ENCODE measurements at places on chromosomes 6 and 20.

DNA sequence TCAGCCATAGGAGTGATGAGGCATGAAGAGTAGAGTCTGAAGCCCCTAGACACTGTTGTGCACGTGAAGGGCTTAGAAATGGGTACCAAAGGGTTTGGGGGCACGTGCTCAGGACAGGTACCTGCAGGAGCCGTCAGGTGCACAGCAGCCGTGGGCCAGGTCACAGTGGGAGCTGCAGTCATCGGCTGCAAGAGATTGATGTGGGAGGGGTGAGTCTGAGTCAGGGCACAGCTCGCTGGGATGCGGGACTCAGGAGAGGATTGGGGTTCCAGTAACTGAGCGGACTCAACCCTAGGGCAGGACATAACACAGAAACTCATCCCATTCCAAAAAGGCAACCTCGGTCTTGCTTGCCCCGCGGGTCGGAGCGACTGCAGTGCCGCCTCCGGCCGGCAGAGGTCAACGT, 1.1 kb downstream of the DLK2 start:
- DNase-seq, result peak; percentile 31

- DNase-seq, result no peak
Measured at GRCh38 chr6:170473301-170473717, 79.8 kb downstream of the PSMB1 start.

DNA sequence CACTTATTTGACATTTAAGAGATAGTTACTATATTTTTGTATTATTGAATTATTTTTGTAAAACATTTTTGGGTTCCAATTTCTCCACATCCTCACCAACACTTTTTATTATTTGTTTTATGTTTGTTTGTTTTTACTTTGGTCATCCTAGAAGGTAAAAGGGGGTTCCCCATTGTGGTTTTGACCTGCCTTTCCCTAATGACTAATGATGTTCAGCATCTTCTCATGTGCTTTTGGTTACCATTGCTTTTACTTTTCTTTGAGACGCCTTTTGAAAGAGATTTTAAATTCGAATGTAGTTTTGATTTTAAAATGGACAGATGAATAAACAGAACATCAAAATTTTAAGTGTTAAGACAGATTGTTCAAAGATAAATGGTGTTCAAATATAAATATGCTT, 46.9 kb downstream of the AK9 start:
- DNase-seq, result no peak

GRCh38 chr20:48723308-48724264, 104.2 kb downstream of the PREX1 start:
- DNase-seq, result no peak

DNA sequence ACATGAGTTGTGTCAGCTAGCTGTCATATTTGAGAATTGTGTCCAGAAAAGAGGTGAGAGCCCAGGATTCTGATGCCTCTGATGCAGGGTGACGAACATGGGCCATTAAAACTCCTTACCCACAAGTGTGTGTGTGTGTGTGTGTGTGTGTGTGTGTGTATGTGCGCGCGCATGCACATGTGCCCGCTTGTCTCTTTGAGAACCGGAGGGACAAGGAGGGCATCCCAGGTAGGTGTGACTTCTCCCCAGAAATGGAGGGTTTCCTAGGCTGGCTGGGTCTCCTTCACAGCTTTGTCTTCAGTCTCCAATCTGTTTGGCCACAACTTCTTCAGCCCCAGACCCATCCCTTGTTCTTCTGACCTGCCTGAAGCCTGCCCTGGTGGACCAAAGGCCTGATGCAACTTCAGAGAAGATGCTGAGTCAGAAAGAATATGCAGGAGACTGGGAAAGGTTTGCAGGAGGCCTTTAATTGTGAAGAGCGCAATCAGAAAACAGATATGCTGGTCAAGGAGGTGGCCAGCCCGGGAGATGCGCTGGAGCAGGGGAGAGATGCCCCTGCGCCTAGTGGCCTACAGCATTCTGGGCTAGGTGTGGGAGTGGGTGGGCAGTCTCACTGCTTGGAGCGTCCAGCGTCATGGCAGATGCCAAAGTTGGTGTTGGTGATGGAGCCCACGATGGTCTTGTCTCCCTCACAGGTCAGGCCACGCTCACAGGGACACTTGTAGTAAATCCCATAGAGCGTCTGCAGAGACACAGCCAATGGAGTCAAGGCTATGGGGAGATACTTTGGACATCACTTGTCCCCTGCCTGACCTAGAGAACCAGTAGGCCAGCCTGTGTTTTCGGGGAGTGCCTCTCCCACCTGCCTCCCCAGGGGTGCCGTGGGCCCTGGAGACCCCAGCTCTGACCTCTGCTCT, 2.3 kb downstream of the CLPS start:
- DNase-seq, result no peak

DNA sequence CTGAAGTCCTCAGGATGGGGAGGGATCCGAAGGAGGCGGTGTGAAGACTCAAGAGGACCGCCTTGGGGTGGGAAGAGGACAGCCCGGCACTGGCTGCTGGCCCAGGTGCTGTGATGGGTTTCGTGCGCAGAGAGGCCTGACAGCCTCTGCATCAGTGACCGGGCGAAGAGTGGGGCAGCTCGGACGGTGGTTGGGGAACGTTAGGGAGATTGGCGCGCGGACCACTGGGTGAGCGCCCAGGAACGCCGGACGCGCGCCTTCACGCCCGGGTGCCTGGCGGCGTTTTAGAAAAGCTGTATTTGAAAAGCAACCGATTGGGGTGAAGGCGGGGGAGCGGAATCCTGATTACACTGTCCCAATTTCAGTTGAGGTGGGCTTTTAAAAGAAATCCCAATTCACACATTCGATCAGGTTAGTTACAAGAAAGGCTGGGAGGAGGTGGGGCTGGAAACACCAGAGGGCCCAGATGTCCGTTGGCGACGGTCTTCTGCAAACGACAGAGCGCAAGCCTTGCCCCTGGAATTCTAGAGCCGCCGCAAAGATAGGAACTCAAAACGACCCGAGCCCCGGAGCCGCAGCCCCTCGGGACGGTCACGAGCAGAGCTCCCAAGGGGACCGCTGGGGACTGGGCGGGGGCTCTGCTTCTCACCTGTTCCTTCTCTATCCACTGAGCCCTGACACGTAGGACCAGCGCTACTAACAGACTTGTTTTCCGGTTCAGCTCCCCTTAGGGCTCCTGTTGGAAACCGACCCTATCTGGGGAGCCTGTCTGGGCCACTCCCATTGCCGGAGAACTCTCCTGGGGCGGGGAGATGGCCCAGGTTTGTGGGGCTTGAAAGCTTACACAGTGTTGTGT, 8.5 kb upstream of the TRIM40 start:
- no peak for DNase-seq

DNA sequence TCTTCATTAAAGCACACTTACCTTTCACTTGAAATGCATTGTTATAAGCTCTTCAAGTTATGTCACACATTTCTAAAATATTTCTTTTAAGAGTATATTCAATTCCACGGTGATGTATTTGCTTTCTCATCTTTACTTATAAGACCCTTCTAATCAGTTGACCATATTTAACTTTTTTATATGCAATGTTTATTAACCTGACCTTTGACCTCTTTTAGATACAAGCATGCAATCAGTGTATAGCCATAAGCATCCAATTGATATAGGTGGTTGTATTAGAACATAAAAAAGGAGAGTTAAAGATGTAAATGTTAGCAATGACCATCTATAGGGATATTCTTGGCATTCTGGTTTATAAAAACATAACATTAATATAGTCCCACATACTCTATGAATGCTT, 9.2 kb downstream of the USP49 start:
- DNase-seq, result no peak

- DNase-seq, result no peak
Measured at GRCh38 chr6:103672169-103672568, 1187.5 kb downstream of the HACE1 start.

DNA sequence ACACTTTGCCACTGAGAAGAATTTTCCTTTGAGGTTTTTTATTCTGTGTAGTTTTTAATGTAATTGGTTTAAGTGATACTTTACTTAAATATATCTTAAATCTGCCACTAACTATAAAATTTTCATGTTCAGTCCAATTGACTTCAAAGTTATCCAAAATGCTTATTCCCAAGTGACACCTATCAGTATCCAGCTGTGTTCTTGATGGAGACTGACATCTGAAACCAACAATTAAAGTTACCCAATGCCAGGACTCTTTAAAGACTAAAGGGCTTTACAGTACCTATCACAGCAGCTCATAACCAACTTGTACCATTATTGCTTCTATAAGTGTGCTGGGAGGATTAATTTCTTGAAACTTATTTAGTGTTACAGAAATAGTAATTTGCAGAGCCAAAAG, 13.8 kb upstream of the EYA4 start:
- DNase-seq, result no peak

DNA sequence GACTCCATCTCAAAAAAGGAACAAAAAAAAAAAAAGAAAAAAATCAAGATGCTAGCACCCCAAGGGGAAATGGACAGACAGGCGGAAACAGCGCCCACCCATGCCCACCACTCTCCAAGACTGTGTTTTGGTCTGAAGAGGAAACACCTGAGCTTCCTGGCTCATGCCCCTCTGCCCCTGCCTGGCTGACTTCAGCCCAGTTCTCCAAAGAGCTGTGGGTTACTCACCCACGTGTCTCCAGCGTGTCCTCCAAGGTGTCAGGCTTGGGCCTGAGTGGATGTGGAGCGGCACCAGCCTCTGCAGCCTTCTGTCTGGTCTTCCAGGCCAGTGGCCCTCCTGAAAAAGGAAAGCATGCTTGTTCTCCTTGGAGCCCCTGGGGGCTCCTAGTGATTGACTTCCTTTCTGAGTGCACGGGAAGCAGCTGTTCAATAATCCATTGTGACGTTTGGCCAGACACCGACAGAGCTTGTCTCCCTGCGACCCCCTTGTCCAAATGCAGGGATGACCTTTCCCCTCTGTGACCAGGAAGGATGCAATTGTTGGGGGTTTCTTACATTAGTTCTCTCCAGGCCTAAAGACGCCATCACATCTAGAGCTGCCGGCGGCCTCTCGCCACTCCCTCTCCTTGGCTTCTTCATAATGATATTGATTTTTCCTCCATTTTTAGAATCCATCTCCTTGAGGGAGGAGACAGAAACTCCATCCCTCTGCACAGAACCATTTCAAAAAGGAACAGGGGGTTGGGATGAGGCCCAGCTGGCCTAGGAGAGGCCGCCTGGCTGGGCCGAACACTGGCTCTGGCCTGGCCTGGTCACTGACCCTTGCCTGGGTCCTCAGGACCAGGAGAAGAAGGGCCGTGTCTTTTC, 58.4 kb downstream of the ADNP start:
- DNase-seq, result no peak

DNA sequence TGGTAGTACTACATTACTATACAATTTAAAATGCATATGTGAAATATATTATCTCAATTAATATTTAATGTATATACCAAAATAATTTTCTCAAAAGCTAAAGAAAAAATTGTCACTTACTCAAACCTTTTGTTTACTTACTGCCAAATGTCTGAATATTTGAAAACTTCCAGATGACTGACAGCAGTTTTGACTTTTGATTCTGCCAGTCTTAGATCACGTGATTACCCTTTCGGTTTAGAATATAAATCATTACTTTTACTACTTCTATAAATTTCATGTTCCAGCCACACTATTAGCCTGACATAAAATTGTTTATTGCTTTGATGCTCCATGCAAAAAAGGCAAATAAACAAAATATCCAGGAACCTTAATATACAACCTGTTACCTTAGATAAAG, 680.7 kb upstream of the ID4 start:
- no peak for DNase-seq

- no peak for DNase-seq
Measured at GRCh38 chr20:48708630-48709029, 119.2 kb downstream of the PREX1 start.

DNA sequence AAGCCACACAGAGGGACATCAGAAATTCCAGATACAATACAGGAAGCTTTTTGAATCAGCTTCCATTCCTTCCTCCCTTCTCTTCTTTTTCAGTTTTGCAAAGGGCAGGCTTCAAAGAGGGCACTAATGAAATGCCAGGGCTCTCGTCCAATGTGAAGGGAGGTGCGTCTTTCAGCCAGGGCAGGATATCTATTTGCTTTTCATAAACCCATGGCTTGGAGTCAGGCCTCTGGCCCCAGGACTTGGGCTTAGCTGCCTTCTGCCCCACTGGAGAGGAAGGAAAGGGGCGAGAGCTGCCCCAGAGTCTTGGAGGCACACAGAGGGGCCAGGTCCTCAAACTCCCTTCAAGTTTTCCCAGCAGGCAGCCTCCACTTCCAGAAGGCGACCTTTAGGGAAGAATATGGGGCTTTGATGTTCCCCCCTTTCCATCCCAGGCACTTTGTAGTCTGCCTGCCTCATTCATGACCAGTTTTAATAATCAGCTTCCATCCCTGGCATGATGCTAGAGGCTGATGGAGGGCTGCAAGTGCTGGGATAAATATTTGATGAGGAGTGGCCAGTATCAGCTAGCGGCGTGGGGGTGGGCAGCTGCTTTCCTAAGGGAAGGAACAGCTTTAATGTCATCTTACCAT, 234.8 kb downstream of the NRN1 start:
- no peak for DNase-seq

DNA sequence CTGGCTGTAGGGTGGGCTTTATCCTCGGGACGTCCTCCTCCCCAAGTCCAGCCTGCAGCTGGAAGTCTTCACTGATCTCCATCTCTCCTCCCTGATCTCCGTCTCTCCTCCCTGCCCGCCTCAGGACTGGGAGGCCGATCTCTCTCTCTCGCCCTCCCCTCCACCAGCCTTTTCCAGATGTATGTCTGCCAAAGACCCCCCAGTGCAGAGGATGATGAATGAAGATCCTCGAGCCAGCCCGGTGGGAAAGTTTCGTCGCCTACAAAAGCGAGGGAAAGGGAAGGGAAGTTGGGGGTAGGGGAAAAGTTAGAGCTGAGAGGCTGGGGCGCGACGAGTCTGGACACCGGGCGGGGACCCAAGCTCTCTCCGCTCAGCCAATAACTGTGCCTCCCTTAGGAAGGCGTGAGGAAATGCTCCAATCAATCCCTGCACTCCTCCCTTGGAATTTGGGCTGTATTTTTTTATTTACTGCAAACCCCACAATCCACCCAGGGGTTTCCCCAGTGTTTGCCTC, 595 bp upstream of the SRF start:
- DNase-seq, result no peak

DNA sequence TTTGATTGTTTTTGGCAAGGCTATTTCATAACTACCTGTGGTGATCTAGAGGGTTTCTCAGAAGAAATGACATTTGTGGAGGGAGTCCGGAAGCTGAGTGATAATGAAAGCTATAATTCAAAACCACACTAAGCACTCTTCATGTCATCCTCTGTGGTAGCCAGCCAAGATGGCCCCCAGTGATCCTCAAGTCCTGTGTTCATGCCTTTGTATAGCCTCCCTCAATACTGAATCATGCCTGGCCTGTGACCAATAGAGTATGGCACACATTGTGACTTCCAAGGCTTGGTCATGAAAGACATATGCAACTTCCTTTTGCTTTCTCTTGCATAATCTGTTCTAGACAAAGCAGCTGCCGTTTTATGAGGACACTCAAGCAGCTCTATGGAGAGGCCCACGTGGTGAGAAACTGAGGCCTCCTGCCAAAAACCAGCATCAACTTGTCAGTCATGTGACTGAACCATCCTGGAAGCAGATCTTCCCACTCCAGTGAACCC, 12.8 kb upstream of the DNAAF9 start:
- DNase-seq, result peak; percentile 16

GRCh38 chr6:55979526-55979925, 104.1 kb upstream of the BMP5 start:
- no peak for DNase-seq

- no peak for DNase-seq
Measured at GRCh38 chr6:42224222-42225028, 6.8 kb upstream of the MRPS10 start.

- no peak for DNase-seq
Measured at GRCh38 chr6:34229877-34230276, 6.8 kb upstream of the HMGA1 start.

All from central memory CD8-positive, alpha-beta T cell (primary cell).